ENCODE measurements at places on chromosomes 2 and 18.

DNA sequence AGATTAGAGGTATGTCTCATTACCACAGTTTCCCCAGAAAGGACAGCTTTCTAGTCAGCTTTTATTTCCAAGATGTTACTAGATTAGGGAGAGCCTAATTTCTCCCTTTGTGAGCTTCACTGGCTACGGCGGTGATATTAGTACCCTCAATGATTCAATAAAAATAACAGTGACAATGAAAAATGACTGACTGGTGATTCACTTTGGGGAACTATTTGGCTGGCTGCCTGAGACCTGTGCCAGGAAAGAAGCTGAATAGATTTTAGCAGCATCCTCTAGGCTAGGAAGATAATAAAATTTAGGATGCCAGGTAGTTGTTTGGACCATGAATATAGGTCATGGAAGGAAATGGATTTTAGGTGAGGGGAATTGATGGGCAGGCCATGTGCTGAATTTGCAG is 178.7 kb downstream of the FMNL2 start:
- no peak for DNase-seq

DNA sequence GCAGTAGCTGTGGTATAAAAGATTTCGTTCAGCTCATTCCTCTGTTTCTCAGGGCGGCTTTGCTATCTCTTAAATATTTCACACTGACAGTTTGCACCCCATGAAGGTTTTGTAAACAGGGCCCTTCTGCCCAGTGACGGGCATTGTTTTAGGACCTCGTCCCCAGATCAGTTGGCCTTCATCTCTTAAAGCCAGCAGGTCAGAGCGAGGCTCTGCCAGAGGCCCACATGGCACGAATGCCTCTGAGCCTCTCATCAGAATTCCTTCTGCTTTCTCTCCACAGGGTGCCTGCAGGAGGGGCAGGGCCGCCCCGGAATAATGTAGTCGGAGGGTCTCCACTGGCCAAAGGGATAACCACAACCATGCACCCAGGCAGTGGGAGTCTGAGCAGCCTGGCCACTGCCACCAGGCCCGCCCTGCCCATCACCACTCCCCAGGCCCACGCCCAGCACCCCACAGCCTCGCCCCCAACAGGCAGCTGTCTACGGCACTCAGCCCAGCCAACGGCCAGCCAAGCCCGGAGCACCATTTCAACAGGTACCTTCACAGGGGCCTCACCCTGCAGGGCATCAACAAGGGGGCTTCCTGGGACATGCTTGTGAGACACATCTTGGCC is 177.0 kb downstream of the SEPTIN10 start:
- no peak for DNase-seq

- no peak for DNase-seq
These were observed 602.2 kb downstream of the DSC3 start for GRCh38 chr18:30440351-30440750.

DNA sequence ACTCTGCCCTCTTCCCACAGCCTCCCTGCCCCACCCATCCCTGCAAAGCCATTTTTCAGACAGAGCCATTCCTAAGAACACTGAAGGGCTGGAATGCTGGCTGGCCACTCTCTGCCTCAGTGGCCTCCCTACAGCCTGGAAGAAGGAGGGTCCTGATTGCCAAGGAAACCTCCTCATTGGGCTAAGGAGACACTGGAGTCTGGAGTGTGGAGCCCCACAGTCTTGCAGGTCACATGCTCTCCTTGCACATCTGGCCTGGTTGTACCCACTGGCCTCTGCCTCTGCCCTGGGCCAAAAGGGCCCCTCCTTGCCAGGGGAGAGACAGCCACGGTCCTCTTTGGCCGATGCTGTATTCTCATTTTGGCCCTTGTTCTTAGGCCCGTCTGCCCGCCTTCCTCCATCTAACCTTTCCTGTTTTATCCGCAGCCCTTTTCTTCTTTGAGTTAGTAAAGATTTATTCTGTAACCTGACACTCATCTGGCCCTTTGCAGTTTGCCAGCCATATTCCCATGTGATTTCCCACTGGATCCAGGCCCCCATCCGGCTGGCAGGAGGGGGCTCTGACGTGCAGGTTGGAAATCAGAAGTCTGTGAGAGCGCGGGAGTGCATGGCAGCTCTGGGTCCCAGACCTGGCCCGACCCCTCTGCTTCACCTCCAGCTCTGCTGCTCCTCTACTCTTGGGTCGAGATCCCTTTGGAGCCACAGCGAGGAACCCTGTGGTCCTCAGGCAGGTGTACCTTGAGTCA is 11.0 kb upstream of the CATIP start:
- no peak for DNase-seq

DNA sequence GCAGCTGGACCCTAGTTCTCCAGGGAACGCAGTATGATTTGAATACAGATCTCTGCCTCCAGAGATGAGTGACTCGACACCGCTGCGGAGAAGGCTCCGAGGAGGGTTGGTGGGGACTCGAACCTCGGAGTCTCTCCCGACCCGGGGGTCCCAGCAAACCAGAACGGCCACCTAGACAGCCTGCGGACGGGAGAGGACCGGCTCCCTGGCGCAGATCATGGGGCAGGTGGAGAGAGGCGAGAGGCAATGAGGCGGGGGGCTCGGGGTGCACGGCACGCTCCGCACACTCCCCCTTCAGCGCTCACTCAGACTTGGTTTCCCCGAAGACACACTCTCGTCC is 12.6 kb downstream of the DYSF start:
- DNase-seq: no peak

DNA sequence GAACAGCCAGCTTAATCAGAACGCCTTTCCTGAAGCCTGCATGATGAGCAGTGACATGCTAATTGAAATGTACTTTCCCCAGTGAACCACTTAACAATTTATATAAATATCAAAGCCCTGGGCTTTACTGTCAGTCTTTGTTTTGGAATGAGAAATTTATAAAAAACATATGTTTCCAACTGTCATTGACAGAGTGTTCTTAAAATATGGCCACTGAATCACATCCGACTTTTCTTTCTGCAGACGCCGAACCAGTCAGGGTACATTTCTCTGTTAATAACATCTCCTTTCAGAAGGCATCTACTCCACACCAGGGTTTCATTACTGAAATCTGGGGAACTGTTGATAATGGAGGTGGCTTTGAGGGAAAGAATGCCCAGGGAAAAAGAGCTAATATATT is 343.7 kb downstream of the INSIG2 start:
- DNase-seq: no peak
